ENCODE measurements at places on chromosomes 12 and 14.

GRCh38 chr12:116092776-116093175, 184.7 kb downstream of the MED13L start:
- DNase-seq, result no peak

DNA sequence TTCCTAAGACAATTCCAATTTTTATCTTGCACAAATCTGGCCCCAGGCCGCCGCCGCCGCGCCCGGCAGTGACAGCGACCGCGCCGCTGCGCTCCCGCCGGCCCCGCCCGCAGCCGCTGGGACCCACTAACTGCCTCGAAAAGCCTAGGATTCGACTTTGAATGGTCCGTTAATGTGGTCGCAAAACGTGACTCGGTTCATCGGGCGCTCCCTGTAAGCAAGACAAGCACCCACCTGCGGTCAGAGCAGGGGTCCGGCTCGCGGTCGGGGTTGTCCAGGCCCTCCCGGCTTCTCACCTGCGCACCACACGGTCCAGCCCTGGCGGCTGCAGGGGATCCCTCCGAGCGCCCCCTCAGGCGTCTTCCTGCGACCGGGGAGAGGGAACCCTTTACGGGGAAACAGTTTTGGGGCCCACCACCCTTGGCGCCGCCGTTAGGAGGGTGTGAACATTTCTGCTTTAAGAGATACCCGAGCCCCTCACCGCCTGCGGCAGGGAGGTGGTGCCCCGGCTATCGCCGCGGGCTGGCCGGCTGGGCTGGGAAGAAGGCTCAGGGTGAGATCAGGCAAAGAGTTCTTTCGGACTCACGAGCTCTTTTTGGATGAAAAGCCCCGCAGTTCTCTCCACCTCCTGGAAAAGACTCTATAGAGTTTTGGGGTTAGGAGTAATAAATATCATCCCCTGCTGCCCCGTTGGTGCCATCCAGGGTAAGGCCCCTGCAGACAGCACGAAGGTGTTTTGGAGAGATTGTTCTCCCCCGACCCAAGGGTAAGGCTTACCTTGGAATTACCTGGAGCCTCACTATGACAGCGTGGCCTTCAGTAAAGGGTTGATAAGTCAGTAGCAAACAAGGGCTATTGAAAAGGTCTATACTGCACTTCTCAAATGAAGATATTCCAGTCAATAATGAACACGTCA, 13.6 kb upstream of the FOXJ2 start:
- no peak for DNase-seq

GRCh38 chr12:76505050-76505449, 54.5 kb downstream of the OSBPL8 start:
- DNase-seq, result no peak

- no peak for DNase-seq
These were observed 67.5 kb downstream of the SETD3 start for GRCh38 chr14:99413172-99413571.

DNA sequence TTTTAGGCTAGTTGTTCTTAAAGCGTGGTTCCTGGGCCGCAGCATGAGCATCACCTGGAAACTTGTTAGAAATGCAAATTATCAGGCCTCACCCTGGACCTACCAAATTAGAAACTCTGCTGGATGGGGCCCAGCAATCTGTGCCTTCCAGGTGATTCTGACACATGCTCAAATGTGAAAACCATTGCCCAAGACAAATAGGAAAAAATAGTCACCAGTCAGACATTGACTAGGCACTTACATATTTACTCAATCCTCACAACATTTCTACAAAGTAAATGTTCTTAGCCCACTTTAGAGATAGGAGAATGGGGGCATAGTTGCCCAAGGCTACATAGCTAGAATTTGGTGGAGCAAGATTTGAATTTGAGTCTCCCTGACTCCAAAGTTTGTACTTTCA, 3.3 kb downstream of the CELA1 start:
- DNase-seq, result no peak

DNA sequence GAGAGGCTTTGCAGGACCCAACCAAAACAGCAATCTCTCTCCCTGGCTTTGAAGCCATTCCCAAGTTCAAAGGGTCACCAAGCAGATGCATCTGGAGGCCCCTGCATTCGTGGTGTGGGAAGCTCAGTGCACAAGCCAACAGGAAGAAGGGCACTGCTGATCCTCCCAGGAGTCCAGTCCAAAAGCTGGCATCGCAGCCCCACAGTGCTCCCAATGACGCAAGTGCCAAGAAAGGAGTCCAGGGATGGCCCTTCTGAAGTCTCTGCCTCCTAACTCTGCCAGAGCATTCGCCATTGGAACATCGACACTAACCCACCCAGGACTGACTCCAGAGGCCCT, 25.1 kb downstream of the PXN start:
- DNase-seq, result no peak

DNA sequence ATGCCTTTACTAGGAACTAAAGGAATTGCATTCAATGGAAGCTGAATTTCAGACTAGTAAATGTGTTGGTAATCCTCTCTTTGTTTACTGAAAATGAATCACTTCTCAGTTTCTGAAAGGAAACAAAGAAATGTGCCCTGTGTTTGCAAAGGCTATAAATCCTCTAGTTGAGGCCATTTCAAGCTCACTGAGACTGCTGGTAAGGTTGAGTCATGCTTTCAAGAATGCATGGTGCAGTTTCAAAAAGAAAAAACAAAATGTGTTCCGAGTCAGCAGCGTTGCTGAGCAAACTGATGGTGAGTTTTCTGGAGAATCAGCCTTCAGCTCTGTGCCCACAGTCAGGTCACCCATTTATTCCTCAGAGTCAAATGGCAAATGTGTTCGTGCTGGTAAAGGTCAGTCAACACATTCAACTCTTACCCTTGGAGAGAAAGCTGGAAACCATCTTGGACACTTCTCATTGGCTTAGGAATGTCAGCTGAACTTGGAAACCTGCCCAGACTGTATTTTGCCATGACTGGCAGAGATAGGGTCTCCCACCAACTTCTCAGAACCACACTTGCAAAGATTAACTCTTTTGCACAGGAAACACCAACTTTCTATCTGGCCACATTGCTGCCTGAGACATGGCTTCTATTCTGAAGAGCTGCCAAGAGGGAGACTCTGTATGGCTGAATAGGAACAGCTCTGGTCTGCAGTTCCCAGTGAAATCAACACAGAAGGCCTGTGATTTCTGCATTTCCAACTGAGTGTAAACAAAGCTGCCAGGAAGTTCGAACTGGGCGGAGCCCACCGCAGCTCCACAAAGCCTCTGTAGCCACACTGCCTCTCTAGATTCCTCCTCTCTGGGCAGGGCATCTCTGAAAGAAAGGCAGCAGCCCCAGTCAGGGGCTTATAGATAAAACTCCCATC, 484.4 kb downstream of the ATP23 start:
- peak; percentile 5 for DNase-seq

GRCh38 chr14:100307766-100308426, 1.7 kb upstream of the SLC25A29 start:
- DNase-seq, result no peak

DNA sequence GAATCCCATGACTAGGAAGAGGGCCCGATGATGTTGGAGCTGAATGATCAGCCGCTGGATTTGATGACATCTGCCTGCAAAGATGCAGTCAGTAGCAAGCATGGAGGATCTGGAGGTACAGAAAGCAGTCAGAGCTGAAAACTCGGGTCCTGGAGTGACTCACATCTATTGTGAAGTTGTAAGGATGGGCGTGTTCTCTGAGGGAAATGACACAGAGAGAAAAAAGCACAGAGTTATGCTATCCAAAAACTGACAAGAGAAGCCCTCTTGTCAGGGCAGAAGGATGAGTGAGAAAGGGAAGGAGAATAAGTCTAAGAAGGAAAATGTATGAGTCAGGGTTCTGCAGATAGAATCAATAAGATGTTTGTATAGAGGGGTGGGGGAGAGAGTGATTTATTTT, 380.4 kb upstream of the CCDC196 start:
- no peak for DNase-seq

DNA sequence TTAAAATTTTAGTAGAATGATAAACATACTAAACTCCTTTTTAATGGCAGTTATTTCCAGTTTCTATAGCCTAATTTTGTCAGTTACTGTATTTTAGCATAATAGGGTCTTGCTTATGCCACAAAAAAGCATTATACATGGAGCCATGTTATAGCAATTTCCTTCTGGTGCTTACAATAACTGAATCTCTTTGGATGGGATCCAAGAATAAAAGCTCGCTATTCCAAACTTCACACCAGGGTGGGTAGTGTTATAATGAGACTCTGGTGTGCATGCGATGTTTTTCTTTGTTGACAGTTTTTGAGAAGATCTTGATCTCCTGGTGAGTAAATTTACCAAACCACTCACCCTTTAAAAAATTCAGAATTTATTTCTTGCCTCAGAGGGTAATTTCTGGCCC, 90.4 kb upstream of the CCDC91 start:
- no peak for DNase-seq

- DNase-seq, result no peak
These were observed 3.5 kb upstream of the CD63 start for GRCh38 chr12:55732288-55732687.

DNA sequence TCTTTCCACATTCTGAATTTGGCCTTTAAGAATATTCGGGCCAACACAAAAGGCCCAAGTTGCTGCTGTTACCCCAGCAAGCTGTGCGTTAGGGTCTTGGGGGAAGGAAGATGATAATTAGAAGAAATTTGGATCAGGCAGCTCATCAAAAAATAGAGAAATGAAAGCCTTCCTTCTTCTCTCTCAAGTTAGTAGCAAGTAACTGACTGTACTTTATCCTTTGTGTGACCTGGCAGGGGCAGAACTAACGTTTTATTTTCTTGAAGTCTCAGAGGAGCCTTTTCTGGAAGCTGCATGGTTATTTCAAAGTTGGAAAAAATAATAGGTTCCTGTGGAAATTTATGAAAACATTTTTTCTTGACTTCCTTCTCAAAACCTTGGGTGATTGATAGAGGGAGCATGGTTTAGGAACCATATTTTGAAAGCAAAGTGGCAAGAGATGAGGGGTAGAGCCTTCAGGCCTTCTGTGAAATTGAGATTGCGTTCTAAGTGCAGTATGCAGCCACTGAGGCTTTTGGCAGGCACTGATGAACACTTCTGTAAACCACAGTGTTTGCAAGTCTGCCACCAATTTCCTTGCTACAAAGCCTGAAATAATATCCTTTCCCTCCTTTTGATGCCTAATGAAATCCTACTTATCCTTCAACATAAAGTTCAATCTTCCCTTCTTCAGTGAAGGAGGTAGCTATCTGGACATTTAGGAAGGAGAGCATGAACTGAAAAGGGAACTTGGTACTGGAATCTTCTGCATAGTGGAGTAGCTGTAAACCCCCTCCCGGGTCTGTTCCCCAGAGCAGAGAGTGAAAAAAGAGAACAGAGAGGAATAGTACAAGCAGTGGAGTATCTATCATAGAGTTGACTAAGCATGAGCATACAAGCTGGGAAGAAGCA, 123.2 kb downstream of the FGD4 start:
- no peak for DNase-seq

- no peak for DNase-seq
These were observed 78.0 kb downstream of the DBX2 start for GRCh38 chr12:44972746-44973421.

GRCh38 chr14:34665785-34666435, 36.0 kb upstream of the SNX6 start:
- DNase-seq, result no peak

GRCh38 chr12:48292040-48292439, 58.7 kb downstream of the ZNF641 start:
- no peak for DNase-seq

GRCh38 chr12:50765095-50765911, 1.4 kb downstream of the ATF1 start:
- DNase-seq, result peak; percentile 59

- no peak for DNase-seq
These were observed 183.6 kb downstream of the ERC1 start for GRCh38 chr12:1174659-1175058.

Measured in activated naive CD4-positive, alpha-beta T cell treated with Interleukin-2 at 50 U/mL for 16 hours (primary cell).